Cortex of kidney (tissue), 1 donor: ENCODE measurements at places on chromosomes 7 and 10.

- DNase-seq: no peak
Measured at GRCh38 chr10:114100848-114101741, 57.4 kb downstream of the ADRB1 start.

DNA sequence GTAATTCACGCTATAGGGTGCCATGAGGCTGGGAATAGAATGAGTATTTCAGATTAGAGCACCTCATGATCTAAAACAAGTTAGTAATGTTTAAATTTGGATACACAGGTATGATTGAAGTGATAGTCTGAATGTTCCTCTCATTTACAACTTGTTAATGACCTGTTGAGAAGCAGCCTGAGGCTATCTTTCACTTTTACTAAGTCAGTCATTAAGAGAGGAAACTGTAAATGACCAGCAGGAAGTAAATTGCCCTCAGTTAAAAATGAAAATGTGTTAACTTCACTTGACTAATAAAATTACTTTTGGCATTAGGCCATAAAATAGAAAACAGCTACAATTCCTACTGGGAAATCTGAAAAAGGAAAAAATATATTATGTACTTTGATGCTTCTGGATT, 1042.0 kb downstream of the DNAJB9 start:
- DNase-seq: no peak

GRCh38 chr7:107007007-107007891, 37.3 kb upstream of the PRKAR2B start:
- no peak for DNase-seq

DNA sequence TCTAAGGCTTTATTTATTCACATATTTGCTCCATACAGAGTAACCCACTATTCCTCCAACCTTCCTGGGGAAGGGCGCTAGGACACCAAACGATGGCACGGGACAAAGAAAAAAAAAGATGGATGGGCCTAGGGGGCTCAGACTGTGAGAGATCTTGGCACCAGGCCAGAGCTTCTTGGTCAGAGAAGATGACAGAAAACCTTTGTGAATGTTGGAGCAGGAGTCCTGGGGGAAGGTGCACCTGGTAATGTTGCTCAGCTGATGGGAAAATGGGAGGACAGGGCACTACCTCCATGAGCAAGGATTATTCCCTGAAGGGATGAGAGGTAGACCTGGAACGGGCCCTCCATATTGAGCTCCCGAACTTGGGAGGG, 1.4 kb upstream of the SH3PXD2A start:
- DNase-seq: no peak

DNA sequence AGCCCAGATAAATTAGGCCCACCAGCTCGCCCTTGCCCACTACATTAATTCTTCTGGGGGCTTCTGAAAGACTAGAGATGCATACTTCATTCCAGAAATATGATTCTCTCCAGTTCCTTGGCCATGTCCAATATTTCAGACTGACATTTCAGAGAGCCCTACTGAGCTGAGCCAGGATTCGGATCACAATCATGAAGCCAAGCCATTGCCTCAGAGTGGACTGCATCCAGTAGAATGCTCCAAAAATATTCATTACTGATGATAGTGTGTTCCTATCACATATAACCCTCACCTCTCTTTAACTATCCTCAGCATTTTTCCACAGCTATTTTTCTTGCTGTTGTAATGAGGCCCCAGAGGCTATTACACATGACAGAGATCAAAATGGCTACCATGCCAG, 38.7 kb downstream of the ARMH3 start:
- no peak for DNase-seq

- DNase-seq: no peak
Measured at GRCh38 chr10:31645786-31646185, 282.8 kb downstream of the ARHGAP12 start.

- no peak for DNase-seq
Measured at GRCh38 chr10:116211682-116212081, 61.3 kb downstream of the GFRA1 start.

- no peak for DNase-seq
Measured at GRCh38 chr10:5564537-5565204, 39.9 kb downstream of the CALML3 start.

DNA sequence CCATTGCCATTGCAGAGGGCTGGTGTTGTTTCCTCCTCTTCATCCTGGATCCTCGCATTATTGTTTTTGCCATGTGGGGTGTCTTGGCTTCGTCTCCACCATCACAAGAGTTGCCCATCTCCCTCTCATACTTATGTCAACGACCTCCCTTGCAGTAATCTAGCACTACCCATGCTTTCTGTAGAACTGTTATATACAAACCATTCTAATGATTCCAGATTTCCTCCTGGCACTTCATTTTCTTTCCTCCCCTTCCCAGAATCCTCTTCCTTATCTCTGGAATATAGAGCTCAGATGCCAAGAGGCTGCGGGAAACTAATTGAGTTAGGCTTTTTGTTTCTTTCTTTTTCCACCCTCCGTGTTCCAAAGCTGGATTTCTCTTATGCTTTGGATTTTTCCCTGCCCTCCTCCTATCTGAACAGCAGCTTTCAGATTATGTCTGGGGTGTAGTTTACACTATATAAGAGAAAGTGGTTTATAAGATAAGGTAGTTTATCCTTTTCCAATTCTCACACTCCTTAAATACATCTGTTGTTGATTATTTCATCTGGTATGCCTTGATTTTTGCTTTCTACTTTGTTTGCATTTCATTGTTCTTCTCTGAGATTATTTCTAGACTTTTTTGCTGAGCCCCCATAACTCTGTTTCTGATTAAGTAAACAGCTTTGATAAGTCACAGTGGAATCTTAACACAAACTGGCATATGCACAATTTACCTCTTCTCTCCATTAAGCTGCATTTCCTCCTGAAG, 264.1 kb downstream of the BICC1 start:
- no peak for DNase-seq

DNA sequence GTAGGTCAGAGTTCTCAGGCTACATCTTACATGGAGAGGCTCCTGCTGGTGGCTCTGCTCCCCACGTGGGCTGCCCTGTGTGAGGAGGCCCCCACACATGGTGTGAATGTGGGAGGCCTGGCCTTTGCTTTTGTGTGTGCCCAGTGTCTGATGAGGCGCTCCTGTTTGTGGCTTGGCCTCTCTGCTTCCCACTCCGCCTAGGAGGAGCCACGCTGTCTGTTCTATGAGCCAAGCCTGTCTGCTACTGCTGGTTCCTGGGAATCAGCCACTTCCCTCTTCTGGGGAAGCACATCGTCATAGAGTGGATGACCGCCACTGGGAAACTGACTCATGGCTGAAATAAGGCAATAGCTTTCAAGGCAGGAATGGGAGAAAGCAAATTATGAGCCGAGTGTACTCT, 87.1 kb downstream of the CYP26A1 start:
- DNase-seq: no peak

DNA sequence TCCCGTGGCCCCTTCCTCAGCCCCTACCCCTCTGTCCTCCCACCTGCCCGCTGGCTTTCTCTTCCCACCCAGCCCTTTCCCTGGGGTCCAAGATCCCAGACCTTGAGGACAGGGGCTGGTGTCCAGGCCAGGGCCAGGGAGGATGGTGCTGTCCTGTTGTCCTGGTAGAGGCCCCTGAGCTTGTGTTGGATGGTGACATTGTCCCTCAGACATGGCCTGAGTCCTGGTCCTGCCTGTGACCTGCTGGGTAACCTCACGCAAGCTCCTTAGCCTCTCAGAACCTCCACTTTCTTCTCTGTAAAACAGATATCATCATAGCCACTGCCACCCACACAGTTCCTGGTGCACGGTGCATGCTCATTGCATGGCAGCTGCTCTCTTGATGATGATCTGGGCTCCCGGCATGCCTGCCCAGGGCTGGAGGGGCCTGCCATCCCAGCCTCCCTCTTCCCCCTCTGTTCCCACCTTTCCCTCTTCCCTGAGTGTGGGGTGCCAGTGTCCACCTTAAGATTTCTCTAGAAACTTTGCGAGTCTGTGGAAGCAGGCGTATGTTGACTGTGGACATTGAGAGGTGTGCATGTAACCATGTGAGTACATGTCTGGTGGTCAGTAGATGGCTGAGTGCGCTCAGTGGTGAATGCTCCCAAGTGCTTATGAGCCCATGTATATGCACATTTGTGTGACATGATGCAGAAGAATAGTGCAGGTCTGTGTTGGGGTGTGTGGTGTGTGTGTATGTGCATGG, 60.4 kb downstream of the NEURL1 start:
- DNase-seq: no peak
